ENCODE measurements at places on chromosomes 4 and X.

GRCh38 chr4:112083587-112084347 lies 61.5 kb upstream of the FAM241A start:
- DNase-seq: no peak

DNA sequence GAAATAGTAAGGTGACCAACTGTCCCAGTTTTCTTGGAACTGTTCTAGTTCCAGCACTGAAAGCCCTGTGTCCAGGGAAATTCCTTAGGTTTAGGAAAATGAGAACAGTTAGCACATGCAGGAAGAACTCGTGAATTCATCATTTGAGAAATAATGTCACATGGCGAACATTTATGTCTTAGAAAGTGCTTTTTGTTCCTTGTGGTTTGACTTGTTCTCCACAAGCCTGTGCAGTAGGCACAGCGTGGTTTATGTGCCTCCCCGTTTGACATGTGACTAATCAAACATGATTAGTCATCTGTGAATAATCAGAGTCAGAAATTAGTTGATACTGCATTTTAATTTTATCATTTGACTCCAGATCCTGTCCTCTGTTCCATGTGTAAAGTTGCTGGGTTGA lies 556.0 kb upstream of the CPEB2 start:
- no peak for DNase-seq

DNA sequence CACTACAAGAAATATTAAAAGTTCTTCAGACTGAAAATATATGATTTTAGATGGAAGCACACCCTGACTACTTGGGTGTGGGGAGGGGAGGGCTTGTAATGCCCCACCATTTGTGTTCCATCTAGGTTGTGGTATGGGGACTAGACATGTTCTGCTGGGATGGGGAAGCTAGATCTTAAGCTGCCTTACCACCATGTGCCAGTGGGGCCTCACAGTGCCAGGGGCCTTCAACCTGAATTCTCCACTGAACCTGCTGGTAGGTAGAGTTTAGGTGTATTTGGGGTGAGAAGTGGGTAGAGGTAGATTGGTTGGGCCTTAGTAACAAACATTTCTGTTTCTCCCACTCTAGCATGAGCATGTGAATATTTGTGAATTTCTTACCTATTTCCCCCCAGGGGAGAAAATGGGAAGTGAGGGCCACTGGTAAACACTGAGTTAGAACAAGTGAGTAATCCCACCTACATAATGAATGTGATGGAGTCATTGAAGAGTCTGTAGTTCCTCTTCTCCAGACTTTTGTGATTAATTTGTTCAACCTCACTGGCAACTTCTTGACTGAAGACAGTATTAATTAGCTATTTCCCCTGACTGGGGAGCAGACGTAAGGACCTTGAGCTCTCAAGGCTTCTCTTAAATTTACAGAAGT lies 44.0 kb downstream of the BRCC3 start:
- no peak for DNase-seq

GRCh38 chr4:149279776-149280175 lies 535.9 kb downstream of the IQCM start:
- DNase-seq: no peak

DNA sequence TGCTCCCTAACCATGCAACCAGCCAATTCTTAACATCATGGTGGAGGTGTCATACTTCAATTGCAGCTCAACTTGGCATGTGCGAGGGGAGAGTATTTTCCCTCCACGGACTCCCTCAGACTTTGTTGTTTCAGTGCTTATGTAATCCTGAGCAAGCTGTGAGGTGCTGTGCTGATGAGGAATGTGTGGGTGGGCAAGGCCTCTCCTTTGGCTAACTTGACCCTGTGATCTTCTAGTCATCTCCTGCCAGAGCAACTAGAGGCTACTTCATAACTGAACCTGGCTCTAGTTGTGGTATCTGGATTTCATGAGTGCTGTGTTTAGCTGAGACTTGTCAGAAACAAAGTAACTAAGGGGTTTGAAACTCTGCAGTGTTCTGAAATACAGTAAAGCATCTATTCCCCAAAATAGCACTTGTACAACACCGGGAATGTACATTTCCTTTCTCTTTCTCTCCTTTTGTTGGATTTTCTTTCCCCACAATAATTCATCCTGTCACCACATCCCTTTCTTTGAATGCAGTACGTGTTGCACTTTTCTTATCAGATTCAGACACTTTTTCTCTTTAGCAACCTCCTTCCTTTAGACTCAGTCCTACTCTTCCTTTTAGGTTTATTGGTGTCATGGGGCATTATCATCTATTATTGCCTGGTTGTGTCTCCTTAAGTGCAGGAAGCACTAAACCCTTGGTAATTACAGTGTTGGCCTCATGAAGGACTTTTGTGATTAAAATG lies 415.2 kb upstream of the NR3C2 start:
- DNase-seq: no peak

- no peak for DNase-seq
Measured at GRCh38 chrX:119028733-119029330, 44.0 kb upstream of the CT47C1 start.

DNA sequence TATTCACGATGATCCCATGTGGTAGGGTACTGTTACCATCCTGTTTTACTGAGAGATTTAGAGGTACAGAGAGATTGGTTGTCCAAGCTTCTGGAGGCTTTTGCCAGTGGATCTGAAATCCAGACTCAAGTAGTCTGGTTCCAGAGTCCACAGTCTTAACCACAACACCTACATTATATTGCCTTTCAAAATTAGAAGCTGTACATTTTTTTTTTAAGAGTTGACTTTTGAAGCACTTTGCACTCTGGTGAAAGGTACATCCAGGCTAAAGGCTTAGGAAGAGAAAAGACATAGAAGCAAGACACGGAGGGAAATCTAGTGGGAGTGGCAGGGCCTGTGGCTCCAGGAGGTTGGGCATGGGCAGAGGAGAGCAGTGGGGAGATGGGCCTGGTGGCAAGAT lies 122.1 kb downstream of the AFF1 start:
- DNase-seq: no peak

DNA sequence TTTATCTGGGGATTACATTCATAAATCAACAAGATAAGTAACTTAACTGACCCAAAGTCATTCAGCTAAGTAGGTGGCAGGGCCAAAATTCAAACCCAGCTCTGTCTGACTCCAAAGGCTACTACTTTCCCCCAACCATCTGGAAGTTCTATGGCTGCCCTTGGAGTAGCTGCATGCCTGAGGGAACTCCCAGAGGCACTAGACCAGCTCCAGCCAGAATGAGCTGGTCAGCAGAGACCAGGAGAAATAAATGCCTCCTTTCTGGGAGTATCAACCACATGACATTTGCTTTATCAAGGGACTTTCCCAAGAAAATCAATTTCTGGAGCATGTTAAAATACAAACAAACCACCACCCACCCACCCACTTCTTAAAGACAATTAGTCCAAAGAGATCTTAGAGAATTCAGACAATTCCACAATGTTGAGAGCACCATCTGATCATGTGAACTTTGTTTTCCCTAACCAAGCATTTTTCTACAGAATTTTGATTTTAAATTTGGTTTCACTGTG lies 180.5 kb downstream of the EFHC2 start:
- no peak for DNase-seq

- peak; percentile 44 for DNase-seq
Measured at GRCh38 chr4:81648576-81649275, 177.0 kb upstream of the RASGEF1B start.

DNA sequence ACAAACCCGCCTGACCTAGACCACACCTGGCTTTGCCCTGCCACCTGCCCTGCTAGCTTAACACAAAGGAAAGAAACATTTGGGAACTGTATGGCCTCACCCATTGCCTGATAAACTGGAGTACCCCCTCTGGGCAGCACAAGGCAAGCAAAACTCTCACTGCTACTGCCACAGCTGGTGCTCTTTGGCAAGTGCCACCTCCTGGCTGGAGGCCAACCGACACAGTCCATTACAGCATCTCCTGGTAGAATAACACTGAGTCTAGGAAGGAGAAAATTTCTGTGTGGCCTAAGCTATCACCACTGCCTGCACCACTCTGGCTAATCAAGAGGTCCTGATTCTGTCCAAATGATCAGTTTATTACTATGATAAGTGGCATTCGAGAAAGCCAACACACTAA lies 18.9 kb upstream of the SPANXN3 start:
- no peak for DNase-seq

GRCh38 chrX:136880003-136880451 lies 498 bp downstream of the RBMX start:
- peak; percentile 59 for DNase-seq

DNA sequence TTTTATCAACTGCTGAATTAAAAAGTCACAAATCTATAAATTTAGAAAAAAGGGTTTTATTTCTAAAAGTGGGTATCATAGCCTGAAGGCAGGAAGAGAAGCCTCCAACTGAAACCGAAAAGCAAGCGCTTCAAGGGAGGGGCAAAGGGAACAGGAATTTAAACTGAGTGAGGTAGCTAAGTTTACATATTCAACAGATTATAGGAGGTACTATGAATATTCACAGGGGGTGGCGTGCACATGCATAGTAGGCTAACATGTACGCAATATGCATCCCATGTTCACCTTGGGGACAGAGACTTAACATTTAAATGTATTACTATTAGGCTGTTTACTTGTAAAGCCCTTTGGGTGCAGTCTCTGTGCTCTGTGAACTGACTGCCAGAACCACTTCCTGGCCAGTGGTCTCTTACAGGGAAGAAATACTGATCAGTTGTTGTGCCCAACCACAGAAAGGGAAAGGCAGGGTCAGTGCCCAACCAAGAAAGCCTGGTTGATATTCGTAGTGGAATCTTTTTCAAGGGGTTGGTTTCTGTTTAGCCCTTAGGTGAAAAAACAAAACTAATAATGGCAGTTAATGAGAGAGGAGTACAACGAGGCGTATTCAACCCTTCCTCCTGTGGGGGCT lies 168.7 kb upstream of the GALNTL6 start:
- DNase-seq: no peak

DNA sequence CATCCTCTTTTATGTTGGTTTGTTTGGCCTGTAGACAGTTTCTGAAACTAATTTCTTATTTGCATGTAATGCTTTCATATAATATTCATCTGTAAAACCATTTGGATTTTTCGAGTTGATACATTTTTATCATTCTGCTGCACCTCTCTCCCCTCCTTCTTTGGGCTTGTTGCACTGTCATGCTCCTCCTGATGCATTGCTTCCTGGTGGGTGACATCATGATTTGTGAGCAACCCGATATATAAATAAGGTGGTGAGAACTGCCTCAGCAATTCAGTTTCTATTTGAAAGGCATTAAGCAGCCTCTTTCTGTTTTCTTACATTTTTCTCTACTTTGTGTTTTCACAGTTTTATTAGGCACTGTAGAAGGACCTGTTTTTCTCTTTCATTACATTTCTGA lies 515.7 kb downstream of the RPA4 start:
- DNase-seq: no peak

DNA sequence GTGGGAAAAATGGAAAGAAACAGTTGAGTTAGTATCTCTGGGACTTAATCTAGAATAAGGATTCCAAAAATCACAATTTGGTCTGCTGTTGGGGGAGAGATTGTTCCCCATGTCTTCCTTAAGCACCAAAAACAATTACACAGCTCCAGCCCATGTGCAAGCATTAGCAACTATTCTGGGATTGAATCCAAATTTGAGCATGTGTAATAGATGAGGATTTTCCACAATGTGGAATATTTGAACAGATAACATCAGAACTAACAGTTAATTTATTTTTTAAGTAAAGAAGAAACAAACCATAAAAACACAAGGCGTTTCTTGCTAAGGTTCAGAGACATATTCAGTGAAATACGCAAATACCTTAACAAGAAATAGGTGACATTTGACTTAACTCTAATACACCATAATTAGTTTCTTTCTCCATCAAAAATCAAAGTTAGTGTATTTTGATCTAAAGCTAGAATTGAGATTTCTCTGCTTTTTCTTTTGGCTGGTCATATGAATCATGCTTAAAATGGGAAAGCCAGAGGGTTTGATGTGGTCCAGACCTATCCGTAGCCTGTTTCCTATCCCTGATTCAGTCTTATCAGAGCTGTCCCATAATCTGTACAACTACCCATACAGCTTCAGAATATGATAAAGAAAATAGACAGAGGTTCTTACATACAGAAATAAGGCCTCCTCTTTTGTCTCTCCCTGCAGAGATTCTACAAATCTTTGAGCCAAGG lies 413.4 kb downstream of the PACRGL start:
- DNase-seq: no peak

- no peak for DNase-seq
Measured at GRCh38 chrX:110987292-110987691, 108.7 kb upstream of the PAK3 start.

DNA sequence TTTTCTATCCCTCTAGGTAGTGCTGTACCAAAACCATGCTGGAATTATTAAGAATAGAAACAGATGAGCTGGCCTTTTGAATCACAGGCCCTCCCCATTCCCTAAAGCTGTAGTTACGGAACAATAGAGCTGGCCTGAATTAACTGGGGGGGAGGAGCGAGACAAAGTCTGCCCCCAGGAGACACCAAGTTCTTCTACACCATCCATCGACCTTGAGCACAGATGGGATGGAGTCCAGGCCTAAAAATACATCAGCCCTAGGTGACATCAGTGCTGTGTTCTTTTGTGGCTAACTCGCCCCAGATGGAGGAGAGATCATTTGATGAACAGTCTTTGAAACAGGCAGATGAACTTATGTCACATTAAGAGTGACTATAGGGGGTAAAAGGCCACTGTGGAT lies 49.6 kb downstream of the LHFPL1 start:
- no peak for DNase-seq

DNA sequence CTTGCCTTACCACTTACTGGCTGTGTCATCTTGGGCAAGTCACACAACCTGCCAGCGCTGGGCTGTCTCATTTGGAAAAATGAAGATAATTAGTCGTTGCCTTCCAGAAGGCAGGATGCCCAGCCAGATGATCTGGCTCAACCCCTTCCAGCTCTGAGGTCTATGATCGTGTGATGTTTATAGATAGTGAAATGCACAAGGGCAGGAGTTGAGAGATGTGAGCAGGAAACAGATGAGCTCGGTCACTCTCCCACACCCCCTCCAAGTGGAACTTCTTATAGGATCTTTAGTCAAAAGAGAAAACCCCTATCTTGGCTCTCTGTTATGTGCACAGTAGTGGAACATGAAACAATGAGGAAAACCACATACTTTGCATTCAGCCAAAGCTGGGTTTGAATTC lies 336.8 kb upstream of the PPARGC1A start:
- DNase-seq: no peak

GRCh38 chr4:21307709-21308108 lies 607.5 kb downstream of the PACRGL start:
- DNase-seq: no peak

DNA sequence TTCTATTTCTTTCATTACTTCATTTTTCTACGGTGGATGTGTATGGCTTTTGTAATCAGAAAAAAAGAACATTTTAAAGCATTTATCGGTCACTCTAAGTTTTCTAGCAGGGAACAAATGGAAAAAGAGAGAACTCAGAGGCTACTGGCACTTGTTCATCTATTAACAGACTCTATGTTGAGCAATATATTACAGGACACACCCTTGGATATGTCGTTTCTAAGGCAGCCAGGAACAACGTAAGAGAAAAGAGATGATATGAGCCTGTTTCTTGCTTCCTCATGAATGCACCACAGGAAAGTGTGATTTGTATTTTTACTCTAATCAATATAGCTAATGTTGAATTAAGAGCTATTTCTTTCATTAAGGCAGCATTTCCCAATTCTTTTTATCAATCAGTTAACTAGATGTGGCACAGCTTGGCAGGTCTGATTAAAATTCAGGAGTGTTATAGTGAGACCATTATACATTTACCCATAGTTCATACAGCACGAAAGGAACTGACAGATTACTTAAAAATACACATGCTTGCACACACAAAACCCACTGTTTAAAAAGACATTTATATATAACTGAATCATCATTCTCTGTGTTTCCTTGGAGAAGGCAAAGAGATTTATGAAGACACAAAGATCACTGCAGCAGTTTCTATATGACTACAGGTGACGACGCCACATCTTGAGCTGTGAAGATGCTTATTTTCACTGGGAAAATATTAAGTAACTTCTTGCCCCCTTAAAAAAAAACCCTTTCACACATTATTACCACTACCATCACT lies 13.0 kb downstream of the RAB9B start:
- DNase-seq: no peak

Data from activated T-cell treated with anti-CD3 and anti-CD28 coated beads, Interleukin-2, amount 50 U/mL, for 48 hours (primary cell).